ENCODE measurements at places on chromosomes 6 and 20.

DNA sequence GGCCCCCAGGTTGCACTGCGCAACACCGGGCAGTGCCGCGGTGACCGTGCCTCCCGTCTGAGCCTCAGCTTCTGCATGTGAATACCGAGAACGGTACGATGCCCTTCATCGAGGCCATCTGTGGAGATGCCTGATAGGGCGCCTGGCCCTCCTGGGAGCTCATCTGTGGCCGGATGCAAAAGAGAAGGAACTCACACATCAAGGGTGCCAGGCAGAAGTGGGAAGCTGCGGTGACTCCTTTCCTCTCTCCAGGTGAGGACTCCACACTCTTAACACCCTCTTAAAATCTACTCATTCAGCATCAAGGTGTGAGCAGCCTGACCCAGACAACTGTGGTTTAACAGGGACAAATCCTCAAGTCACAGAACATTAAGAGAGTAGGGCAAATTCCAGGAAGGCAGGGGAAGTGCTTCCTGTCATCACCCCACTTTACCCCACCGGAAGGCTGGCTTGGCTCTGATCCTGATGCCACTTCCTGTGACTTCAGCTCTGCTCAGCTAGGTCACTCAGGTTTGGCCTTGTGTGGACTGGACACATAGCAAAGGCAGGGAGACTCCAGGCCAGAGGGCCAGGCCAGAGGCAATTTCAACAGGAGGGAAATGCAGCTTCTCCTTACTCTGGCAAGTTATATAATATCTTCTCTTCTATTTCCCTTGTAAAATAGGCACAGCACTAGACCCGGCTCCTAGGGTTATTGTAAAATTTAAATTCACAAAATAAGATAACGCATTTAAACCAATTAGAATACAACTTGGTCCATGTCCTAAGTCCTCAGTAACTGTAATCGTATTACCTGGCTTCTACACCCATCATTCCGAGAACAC is 69.4 kb downstream of the CPNE5 start:
- no peak for DNase-seq

DNA sequence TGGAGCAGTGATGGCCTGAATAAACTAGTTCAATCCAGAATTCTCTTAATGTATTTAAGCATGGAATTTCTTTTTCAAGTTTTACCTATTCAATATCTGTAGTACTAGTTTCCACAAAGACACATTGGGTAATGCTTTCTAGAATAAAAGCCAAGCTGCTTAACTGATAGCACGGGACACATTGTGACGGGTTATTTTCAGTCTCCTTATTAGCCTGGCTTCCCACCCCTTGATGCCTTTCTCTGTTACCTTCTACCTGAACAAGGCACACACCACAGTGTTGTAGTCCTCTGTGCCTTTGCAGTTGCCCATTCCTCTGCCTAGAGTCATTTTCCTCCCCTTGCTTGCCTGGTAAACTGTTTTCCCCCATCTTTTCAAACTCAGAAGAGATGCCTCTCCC is 139.1 kb downstream of the HDGFL1 start:
- DNase-seq: no peak

DNA sequence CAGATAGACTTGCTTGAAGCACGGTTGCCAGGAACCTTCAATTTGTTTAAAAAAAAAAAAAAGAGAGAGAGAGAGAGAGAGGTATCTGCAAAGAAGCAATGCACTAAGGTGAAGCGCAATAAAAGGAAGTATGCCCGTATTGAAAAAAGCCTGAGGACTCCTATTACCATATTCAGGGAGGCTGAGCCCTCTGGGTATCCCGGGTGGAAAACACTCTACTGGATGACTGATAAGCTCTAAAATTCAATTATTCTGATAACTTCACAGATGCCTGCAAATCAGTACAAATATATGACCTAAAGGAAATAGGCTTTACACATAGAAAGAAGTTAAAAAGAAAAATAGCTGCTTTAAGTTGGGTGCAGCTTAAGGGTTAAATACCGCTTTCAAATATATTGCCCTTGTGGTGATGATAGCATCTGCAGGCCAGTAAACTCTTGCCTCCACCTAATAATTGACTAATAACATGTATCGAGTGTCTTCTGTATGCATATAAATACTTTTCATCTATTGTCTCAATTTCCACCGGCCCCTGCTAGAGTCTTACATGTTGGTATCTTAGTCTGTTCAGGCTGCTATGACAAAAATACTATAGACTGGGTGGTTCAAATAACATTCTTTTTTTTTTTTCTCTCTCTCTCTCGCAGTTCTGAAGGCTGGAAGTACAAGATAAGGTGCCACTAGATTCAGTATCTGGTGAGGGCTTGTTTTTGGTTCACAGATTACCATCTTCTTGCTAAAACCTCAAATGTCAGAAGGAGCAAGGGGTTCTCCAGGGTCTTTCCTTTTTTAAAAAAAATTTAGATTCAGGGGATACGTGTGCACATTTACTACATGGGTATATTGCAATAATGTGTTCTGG is 187.4 kb upstream of the JARID2 start:
- DNase-seq: no peak

DNA sequence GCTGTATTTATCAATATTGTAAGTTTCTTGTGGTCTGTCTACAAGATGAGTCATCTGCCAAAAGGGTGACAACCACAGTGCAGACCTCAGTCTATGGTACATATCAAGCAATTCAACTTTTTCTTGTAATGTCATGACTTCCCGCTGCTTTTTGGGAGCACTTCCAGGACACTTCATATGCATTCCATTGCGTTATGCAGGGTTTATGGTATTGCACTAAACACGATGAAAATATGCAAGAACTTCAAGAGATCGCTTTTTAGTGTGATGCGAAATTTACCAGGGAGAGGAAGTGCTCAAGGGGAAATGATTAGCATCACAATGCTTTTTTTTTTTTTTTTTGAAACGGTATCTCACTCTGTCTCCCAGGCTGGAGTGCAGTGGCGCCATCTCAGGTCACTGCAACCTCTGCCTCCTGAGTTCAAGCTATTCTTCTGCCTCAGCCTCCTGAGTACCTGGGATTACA is 166.5 kb downstream of the TFAP2A start:
- no peak for DNase-seq

DNA sequence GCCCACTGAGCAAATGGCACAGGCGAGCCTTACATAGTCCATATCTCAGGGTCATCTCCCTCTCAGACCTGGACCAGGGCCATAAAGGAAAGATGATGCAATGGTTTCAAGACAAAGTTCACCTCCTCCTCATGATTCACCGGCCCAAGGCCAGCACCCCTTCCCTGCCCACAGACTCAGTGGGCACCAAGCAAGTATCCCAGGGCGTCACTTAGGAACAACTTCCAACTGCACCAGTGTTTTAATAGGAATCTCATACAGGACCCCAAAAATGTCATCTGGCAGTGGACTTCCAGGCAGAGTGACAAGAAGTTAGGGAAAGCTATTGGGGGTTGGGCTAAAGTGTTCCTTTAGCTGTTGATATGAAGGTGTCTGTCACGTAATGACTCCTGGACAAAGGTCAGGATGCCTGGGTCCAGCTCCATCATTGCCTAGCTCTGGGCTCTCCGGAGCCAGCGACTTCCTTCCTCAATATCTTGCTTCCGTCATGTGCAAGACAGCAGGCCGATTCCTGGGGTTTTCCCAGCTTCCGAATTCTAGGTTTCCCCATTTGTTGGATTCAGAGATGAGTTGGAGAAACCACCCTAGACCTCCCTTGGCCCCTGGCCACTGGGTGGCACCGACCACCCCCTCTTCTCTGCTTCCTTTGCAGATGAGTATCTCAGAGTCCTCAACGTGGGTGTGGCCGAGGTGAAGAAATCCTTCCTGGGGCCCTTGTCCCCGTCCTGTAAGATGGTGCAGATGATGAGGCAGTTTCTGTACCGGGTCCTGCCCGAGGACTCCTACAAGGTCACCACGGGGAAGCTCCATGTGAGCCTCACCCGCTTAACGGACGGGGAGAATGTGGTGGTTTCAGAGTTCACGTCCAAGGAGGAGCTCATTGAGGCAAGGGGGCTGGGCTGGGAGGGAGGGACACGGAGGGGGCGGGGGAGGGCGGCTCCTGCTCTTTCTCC is 21.1 kb downstream of the PNPLA1 start:
- peak; percentile 7 for DNase-seq

DNA sequence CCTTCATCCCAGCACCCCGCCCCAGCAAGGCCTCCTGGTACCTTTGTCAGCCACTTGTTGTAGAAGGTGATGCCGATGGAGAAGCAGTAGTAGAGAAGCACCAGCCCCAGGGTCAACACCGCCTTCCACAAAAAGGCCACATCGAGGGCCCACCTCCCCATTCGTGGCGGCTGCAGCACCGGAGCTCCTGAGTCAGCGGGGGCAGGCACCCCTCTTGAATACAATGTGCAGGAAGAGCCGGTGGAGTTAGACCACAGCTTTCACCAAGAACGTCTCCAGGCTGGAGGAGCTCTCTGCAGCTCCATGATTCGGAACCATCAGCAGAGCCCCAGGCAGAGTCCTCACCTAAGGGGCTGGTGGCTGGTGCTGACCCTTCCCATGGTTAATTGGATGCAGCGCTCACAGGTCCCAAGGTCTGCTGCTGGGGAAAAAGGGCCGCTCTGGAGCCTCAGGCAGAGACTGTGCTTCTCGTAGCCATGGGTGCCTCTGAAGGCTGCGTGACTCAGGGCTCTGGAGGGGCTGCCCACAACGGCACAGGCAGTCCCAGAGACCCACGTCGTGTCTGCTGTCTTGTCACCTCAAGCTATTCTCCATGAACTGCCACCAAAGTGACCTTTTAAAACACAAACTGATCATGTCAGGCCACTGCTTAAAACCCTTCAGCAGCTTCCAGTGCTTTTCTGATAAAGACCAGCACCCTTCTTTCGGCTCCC is 47.9 kb downstream of the ELMO2 start:
- no peak for DNase-seq

DNA sequence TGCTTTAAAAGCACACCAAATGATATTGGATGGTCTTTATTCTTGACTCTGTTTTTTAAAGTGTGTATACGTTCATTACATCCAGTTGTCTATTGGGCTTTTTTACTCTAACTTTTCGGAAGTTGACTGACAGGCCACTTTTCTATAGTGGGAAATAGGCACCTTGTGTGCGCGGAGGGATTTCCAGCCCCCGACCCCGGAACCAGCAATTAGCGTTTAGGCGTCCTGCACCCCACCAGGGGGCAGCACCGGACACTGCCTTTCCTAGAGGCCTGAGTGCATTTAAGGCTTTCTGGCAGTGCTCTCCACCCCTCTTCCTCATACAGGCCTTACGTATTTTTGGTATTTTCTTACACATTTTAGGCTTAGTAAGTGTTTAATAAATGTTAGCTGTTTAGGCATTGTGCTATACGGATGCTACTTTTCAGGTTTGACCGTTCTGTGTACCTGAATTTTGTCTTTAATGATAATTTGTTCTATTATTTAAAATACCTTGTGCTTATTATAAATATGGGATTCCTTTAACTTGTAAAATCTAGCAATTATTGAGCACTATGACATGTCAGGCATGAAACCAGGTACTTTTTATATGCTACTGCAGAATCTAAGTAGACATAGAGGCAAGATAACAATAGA is 231.8 kb downstream of the BCKDHB start:
- no peak for DNase-seq

Measured in AG09319 (cell line).